ENCODE measurements at places on chromosomes 1 and 21. TPM values are rescaled to one million over a fixed set of nuclear protein-coding genes. Genes with fewer than 3 reads are reported as not detected.
A peak's percentile ranks its signal among the peaks of the same experiment; 100 is the strongest.

The S100A7A gene
- not detected for total RNA-seq

The KRTAP21-2 gene
- not detected for total RNA-seq

The SMCP gene
- not detected for total RNA-seq

The RGS1 gene
- total RNA-seq, result 17.0 TPM

The MXRA8 gene
- total RNA-seq, result 206 TPM

DNA sequence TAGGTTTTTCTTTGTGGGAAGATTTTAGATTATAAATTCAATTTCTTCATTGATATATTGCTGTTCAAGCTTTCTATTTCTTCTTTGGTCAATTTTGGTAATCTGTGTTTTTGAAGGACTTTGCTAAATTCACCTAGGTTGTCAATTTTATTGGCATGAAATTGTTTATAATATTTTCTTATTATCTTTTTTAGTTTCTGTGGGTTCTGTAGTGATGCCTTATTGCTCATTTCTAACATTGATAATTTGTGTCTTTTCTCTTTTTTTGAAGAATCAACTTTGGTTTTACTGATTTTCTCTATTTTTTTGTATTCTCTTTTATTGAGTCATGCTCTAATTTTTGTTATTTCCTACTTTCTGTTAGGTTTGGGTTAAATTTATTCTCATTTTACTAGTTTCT lies 123.2 kb downstream of the ADSS2 start:
- no peaks in the 10 kb centered on the region for H3K36me3 ChIP-seq
- H3K27ac ChIP-seq, result no peak overlapping the region
- peaks cover 4% of the 10 kb centered on the region for H3K4me1 ChIP-seq
- DNase-seq, result no peak
- no peak overlapping the region for H3K4me3 ChIP-seq

DNA sequence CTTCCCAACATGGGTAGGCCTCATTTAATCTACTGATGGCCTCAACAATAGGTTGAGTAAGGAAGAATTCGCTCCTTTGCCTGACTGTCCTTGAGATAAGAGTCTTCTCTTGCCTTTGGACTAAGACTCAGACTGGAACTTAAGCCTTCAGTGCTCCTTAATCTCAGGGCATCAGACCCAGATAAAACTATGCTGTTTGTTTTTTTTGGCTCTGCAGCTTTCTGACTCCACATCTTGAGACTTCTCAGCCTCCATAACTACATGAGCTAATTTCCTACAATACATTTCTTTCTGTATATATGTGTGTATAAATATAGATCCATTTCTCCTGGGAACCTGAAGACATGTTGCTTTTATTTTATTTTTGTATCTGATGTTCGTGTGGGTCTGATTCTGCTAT lies 1470.7 kb upstream of the PRMT6 start:
- H3K27ac ChIP-seq, result no peak overlapping the region
- H3K4me3 ChIP-seq, result no peak overlapping the region
- no peaks in the 10 kb centered on the region for H3K36me3 ChIP-seq
- no peaks in the 10 kb centered on the region for H3K27me3 ChIP-seq

- H3K27me3 ChIP-seq, result no peaks in the 10 kb centered on the region
- no peaks in the 10 kb centered on the region for H3K4me1 ChIP-seq
- no peak overlapping the region for H3K27ac ChIP-seq
- no peak overlapping the region for H3K4me3 ChIP-seq
- no peaks in the 10 kb centered on the region for H3K36me3 ChIP-seq
Measured at GRCh38 chr1:31618916-31619846, 1.7 kb downstream of the HCRTR1 start.

DNA sequence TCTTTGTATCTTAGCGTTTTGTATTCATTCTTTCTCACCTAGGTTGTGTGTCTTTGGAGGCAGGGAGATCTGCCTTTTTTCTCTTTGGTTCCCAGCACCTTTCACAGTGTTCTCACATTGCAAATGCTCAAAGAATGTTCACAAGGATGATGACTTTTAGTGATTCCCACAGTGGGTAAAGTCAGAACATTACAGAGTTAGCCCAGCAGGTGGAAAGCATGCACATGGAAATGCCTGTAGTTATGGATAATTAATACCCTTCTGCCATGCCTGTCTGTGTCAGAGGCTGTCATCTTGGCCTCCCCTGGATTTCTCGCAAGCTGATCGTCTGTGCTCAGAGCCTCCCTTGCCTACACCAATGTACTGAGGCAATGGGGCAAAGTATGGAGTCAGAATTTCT lies 458.9 kb downstream of the LMO4 start:
- H3K36me3 ChIP-seq, result no peaks in the 10 kb centered on the region
- H3K4me1 ChIP-seq, result no peaks in the 10 kb centered on the region
- no peak overlapping the region for H3K4me3 ChIP-seq

DNA sequence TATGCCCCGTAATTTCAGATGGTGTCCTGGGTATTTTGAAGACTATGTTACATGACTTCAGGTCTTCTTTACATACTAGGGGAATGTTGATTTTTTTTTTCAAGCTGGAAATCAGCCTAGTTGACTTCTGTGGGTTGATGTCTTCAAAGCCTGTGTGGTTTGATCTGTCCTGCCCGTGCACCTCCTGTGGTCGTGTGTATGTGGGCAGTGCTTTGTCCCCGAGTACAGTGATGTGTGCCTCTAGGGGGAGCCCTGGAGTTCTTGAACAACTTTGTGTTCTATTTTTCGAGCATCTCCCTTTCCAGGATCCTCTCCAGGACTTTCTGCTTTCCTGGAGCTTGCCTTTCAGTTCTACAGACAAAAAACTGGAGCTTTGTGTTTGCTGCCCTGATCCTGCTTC lies 28.9 kb downstream of the OBSCN start:
- no peaks in the 10 kb centered on the region for H3K4me1 ChIP-seq
- no peak overlapping the region for H3K4me3 ChIP-seq
- no peaks in the 10 kb centered on the region for H3K27me3 ChIP-seq
- no peaks in the 10 kb centered on the region for H3K36me3 ChIP-seq
- DNase-seq, result no peak

DNA sequence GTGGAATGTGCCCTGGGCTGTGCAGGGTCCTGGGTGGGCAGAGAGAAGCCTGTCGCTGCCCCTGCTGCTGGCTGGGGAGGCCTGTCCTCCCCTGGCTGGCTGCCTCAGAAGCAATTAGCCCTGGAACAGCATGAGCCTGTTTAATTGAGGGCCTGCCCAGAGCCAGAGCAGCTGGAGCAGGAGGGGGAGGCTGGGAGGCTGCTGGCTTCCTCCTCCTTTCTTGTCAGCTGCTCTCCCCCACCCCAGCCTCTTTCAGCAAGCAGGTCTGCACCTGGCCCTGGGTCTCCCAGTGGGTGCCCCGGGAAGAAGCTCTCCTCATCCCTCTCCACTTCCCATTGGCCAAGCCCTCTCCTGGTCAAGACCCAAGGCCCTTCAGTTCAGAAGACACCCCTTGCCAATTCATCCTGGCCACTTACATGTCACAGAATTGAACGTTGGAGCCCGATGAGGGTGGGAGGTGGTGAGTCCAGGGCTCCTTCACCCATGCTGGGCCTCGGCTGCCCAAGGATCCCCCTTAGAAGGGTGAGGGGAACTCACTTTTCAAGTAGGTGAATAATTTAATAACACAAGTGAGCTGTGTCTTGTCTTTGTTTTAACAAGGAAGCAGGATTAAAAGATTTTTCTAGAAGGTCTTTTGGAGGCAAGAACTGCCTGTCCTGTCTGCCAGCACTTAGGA lies 13.2 kb downstream of the AMPD2 start:
- H3K36me3 ChIP-seq, result no peaks in the 10 kb centered on the region
- H3K4me1 ChIP-seq, result peaks cover 8% of the 10 kb centered on the region
- no peak overlapping the region for H3K27ac ChIP-seq
- no peak overlapping the region for H3K4me3 ChIP-seq

DNA sequence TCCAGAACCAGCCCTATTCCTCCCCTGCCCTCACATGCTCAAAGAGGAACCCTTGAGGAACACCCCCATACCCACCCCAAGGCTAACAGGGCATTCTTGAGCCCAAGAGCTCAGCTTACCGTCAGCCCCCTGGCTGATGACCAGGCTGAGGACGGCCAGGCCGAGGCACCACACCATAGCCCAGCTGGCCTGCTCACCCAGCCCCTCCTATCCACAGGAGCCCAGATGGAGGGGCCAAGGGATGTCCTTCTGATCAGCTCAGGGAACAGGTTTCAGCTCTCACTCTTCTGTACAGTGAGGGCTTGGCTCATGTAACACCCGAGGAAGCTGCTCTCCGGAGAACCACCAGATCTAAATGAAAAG lies 2.2 kb downstream of the IGSF9 start:
- no peak overlapping the region for H3K27ac ChIP-seq
- no peak overlapping the region for H3K4me3 ChIP-seq
- H3K4me1 ChIP-seq, result no peaks in the 10 kb centered on the region
- no peaks in the 10 kb centered on the region for H3K36me3 ChIP-seq
- no peaks in the 10 kb centered on the region for H3K27me3 ChIP-seq
- no peak for DNase-seq

GRCh38 chr1:94783342-94784189 lies 36.6 kb upstream of the SLC44A3 start:
- no peak overlapping the region for H3K4me3 ChIP-seq
- peak overlapping the region; percentile 46 for H3K27ac ChIP-seq
- peak; percentile 81 for DNase-seq
- no peaks in the 10 kb centered on the region for H3K36me3 ChIP-seq
- H3K27me3 ChIP-seq, result no peaks in the 10 kb centered on the region

DNA sequence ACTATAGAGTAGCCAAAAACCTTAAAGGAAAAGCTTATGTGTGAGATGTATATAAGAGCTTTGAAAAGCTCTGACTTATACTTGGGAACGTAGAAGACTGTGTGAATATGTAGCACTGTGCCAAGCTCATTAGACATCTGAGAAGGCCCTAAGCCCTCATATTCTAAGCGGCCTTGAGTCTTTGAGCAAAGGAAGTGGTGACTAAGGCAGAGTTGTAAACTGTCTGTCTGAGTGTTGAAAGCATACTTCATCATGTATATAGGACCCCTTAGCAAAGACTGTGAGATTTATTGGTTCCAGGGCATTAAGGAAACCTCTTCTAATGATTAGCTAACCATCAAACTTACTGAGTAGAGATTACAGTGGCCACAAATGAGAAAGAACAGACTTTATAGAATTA lies 153.3 kb upstream of the LYPLAL1 start:
- H3K27ac ChIP-seq, result no peak overlapping the region
- no peaks in the 10 kb centered on the region for H3K4me1 ChIP-seq
- H3K36me3 ChIP-seq, result no peaks in the 10 kb centered on the region
- no peaks in the 10 kb centered on the region for H3K27me3 ChIP-seq

DNA sequence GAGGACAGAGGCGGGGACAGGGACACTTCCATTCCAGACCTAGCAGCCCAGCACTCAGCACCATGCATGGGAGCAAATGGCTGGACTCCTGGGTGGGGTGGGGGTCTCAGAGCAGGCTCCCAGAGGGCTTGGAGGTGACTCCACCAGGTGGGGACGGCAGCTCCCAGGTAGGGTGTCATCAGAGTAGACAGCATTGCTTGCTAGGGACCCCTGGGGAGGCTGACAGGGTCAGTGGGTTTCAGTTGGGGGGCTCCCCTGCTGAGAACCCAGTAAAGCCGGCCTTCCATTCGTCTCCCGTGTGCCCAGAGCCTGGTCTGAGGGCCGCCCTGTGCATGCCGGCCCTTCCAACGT lies 4.8 kb upstream of the GJC2 start:
- H3K4me1 ChIP-seq, result peaks cover 22% of the 10 kb centered on the region
- peak; percentile 25 for DNase-seq
- no peak overlapping the region for H3K27ac ChIP-seq
- no peak overlapping the region for H3K4me3 ChIP-seq
- H3K27me3 ChIP-seq, result no peaks in the 10 kb centered on the region
